Bone marrow (tissue), 2 donors: ENCODE measurements at places on chromosomes 6 and 20.

- DNase-seq = no peak
These were observed 17.5 kb downstream of the SF3B5 start for GRCh38 chr6:144077871-144078270.

GRCh38 chr20:37690626-37691369, 3.0 kb upstream of the CTNNBL1 start:
- DNase-seq = no peak

- no peak for DNase-seq
These were observed 116.5 kb downstream of the TCP11 start for GRCh38 chr6:35024551-35025054.

DNA sequence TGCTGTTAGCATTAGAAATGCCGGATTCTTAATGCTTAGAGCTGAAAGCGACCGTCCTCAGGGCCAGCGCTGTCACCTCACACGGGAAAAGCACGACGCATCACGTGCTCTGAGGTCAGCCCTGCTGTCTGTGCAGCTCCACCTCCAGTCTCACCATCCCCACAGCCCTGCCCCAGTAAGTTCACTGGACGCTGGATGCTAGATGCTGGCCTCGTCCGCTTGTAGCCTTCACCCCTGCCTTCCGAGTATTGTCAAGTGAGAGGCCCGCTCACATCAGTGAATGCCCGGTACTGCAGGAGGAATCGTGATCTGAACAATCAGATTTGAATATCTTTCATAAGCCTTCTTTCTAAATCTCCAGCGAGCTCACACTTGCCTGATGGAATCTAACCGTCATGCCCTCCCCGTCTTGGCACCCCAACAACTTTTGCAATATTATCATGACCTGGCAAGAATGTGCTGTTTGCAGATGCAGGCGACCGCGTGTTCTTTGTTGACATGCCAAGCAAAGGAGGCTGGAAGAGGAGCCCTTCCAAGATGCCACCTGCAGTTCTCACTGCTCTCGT, 64.9 kb downstream of the DLL1 start:
- DNase-seq = no peak

- no peak for DNase-seq
These were observed 49.6 kb upstream of the CCDC28A start for GRCh38 chr6:138724015-138724414.

GRCh38 chr20:47067776-47068175, 173.1 kb downstream of the EYA2 start:
- no peak for DNase-seq

DNA sequence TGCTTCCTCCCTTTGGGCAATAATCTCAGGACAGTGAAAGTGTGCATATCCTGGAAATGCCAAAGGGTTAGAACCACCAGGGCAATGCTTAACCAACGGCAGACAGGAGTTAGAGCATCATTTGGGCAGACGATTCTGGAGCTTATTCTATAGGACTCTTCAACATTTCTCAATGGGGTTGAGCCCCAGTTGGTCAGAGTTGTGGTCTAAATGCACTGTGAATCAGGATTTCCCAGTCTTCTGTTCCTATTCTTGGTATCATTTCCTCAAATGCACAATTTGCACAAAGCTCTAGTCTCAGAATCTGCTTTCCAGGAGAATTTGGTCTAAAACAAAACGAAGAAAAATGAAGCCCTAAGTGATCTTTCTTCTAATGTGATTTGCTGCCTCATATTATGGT, 389.6 kb upstream of the JAG1 start:
- DNase-seq = no peak

- DNase-seq = no peak
These were observed 7.0 kb downstream of the SYNGAP1 start for GRCh38 chr6:33426590-33427511.
